ENCODE measurements at places on chromosomes 1 and 21.

GRCh38 chr1:204327359-204327758 is 32.4 kb downstream of the PLEKHA6 start:
- no peak for DNase-seq

DNA sequence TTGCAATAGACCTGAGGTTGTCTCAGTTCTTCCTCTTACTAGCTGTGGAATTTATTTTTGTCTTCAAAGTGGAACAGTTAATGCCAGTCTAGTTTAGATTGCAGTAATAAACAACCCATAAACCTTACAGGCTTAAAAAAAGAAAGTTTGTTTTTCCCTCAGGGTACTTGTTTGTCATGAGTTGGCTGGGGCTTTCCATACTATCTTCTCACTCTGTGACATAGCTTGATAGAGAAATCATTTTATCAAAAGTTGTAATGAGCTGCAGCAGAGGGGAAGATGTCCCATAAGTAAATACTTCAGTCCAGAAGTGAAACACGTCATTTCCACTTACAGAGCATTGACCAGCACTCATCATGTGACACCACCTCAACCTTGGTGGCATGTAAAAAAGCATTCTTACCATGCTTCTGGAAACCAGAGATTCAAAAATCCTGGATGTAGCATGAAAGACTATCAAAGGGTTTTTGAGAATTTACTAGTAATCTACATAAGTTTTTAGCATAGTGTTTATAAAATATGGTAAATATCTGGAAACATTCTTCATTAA is 62.8 kb upstream of the COL11A1 start:
- DNase-seq: no peak

- no peak for DNase-seq
Measured at GRCh38 chr21:19510653-19511052, 1107.1 kb upstream of the TMPRSS15 start.

DNA sequence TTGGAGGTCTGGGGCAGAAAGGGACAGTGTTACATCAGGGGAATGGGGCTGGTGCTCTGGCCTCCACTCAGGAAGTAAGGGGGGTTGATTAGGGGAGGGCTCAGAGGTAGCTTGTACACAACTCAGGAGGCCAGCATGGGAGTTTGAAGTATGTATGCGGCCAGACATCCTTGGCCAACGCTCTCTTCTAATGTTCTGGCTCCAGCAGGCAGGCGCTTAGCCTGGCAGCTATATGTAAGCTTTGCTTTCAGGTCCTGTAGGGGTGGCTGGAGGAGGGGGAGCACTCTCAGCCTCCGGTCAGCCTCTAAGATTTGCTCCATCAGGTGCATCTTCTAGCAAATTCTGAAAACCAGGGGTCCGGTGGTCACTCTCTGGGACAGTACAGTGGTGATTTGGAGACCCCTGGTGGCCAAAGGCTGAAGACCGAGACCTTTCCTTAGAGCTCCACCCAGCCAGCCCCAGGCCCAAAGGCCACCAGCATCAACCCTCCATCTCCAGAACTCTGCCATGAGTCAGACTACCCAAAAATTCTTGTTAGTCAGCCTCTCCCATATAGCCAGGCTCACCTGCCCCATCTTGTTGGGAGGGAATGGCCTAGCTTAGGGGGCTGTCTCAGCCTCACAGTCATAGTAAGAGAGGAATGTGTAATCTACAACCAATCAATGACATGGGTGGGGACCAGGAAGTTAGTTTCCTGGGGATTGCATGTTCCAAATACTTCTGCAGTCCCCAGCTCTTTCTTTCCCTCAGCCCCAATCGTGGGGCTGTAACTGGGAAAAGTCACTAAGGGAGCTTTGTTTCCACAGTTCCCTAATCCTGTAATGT is 9.7 kb upstream of the COL8A2 start:
- DNase-seq: no peak

DNA sequence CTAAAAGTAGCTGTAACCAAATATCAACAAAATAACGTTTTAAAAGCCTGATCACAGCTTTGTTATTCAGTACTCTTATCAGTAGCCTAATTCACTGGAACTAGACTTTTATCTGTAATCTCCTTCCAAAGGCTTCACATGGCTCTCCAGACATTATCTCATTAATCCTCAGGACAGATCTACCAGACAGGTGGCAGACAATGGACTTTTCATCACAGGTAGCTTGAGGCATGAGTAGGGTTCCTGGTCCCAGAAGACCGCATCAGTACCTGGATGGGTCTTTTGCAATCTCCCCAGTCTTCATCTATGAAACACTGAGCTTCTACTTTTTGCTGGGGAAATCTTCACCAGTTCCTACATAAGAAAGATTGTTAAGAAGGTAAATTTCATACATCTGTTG is 132.2 kb upstream of the FOXD3 start:
- no peak for DNase-seq

DNA sequence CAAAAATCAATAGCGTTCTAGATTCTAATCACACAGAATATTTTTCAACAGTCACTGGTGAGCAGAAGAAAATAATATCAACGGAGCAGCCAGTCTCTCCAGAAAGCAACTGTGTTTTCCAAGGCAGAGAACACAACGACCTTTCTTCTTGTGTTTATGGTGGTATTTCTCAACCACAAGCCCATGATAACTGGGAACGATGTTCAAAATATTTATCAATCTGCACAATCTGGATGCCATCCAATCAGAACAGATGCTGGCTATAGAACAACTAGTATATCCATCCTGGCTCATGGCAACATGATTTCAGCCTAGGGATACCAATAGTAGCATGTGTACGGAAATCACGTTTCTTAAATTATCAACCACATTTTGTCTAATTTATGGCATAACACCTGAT is 162.7 kb upstream of the RUNX1 start:
- DNase-seq: no peak

- no peak for DNase-seq
Measured at GRCh38 chr1:45493116-45493697, 2.2 kb upstream of the TESK2 start.

GRCh38 chr1:54697896-54698295 is 17.8 kb upstream of the TTC4 start:
- DNase-seq: no peak

DNA sequence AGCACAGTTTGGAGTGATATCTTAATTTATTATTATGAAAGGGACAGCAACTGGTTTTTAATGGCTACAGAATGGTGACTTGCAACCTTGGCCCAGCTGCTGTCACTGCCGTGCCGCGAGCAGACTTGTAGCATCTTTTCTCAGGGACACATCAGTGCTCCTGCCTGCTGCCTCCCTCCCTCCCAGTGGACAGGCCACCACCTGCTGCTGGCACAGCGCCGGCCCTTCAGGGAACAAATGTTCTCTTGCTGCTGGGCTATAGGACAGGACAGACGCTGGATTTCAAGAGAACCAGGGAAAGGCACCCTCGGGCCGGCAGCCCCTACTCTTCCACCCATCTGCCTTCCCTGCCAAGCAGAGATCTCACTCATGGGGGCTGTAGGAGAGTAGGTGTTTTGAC is 413.8 kb upstream of the NFIA start:
- no peak for DNase-seq
